Activated CD4-positive, alpha-beta T cell treated with anti-CD3 and anti-CD28 coated beads, Interleukin-2, amount 50 U/mL, for 24 hours (primary cell): ENCODE measurements at places on chromosomes 3 and 15.

DNA sequence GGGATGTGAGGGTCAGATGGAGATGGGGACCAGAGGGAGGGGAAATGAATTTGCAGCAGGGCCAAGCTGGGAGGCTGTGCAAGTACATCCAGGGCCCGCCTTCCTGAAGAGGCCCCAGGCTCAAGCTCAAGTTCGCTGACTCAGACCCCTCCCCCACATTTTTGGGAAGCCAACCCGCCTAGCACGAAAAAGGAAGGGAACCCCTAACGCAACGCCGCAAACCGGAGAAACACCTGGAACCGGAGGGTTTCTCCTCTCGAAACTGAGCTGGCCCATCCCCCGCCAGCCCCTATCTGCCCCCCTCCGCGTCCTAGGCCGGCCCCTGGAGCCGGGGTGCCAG lies 624 bp downstream of the AP3B2 start:
- no peak for DNase-seq

GRCh38 chr3:157073810-157074209 lies 86.1 kb downstream of the CCNL1 start:
- no peak for DNase-seq

- DNase-seq: no peak
These were observed 539.1 kb downstream of the MFSD1 start for GRCh38 chr3:159340877-159341500.

DNA sequence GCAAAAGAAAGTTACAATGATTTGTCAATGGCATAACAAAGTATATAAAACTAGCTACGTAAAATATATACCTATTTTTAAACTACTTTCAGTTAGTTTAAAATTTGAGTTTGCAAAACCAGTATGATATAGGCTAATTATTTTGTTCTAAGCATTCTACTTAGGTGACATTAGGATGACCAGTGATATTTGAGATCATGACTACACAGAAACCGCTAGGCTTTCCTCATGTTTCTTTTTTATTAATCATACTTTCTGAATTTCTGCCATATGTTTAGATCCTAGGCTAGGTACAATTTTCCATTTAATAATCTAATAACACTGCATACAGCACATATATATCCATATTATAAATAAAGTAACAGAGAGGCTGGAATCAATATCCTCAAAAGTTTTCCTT lies 52.4 kb upstream of the XRN1 start:
- DNase-seq: no peak

- no peak for DNase-seq
These were observed 70.2 kb upstream of the ST3GAL6 start for GRCh38 chr3:98692787-98693473.

GRCh38 chr15:91860498-91860897 lies 7.0 kb downstream of the SLCO3A1 start:
- DNase-seq: no peak

DNA sequence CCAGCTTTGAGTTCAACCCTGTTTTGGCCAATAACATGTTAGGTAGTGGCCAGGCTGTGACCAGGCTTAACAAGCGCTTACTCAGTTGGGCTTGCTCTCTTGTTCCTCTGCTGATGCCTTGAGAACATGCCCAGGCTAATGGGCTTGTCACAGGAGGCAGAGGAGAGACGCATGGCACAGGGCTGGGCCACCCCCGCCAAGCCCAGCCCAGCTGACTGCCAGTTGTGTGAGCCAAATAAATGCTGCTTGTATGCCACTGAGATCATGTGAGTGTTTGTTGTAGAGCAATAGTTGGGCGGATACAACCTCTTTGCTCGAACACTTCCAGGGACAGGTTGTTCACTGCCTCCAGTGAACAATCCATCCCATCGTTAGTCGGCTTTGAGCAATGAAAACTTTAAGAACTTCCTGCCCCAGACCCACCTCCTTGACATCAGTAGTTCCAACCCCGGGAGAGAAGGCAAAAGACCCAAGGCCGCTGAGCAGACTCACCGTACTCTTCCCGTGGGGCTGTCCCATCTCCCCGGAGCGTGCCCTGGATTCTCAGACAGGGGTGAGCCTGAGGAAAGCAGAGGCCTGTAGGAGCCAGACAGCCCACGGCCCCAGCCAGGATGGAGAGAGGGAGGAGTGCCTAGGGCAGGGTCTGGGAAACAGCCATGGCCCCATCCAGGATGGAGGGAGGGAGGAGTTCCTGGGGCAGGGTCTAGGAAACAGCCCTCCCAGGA lies 4.1 kb downstream of the PLA2G4F start:
- DNase-seq: no peak

DNA sequence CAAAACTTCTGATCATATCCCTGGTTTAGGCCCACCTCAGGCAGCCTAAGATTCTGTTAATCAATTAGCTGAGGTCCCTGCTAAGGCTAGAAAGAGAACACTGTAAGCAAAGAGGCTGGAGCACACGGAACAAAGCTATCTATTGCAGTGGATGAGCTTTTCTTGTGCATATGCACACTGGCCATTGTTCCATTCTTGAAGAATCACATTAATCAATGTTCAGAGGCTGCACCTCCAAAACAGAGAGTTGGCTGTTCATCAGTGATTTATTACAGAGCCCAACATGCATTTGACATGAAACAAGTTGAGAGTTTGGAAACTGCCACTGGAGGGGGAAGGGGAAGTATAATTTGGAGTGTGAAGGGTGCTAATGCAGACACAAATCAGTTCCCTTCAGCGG lies 873.0 kb downstream of the ROBO1 start:
- DNase-seq: no peak

GRCh38 chr3:105965384-105965783 lies 96.6 kb upstream of the CBLB start:
- DNase-seq: no peak

- no peak for DNase-seq
These were observed 44.9 kb upstream of the PARP14 start for GRCh38 chr3:122635789-122636188.

- no peak for DNase-seq
These were observed 121.4 kb upstream of the MB21D2 start for GRCh38 chr3:193039058-193039457.

DNA sequence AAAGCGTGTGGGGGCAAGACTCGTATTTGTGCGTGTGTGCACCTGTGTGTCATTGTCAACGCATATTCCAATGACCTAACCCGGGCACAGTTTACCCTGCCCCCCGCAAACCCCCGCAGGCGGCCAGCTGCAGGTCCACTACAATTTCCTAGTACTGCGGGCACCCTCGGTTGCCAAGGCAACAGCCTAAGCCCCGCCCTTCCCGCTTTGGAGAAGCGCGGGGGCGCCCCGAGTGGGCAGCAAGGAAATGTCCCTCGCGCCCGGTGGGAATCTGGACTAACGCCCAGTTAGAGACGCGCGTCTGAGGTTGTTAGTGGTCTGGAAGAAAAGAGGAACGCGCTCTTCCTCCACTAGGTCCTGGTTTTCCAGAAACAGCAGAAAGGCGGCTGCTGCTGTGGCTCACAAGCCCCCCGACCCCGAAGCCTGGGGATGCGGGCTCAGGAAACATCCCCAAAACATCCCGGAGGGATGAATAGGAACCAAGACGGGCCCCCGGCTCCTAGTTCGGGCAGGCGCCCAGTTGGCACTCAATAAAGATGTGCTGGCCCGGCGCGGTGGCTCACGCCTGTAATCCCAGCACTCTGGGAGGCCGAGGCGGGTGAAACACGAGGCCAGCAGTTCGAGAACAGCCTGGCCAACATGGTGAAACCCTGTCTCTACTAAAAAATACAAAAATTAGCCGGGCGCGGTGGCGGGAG lies 1.1 kb downstream of the ABHD14A start:
- no peak for DNase-seq

DNA sequence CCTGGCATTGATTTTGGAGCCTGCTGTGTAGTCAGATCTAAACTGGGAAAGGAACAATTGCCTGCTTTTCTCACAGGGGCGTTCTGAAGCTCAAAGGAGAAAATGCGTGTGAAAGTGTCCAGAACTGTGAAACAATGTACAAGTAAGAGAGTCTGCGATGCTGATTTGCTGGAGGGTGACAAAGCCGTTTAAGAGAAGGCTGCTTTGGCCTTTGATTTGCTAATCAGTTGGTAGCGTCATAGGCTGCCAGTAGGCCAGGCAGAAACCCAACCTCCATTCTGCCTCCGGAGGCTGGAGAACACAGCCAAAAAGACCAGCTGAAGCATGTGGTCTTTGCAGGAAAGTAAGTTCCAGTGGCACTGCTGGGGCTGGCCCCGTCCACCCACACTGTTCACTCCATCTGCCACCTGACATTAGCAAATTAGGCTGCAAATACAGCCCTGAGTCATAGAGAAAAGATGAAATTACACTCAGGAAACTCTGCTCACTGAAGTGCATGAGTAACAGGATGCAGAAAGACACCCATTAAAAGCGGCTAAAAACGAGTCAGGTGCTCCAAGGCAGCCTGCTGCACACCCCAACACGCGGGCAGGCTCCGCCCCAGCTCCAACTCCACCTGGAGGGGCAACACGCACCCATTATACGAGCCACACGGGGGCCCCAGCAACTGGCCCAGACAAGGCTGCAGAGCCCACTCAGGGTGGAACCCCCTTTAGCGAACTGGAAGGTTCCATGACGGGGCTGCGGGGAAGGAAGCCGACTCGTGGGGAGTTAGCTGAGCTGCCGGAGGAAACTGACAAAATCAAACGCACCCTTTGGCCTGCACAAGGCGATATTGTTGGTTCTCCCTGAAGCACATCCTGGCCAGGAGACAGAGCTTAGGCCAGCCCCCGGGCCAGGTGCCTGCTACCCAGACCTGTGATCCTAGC lies 31.6 kb downstream of the ZDHHC19 start:
- DNase-seq: peak; percentile 68

- no peak for DNase-seq
These were observed 27.7 kb upstream of the PCOLCE2 start for GRCh38 chr3:142916605-142917004.

- DNase-seq: no peak
These were observed 18.3 kb upstream of the PKM start for GRCh38 chr15:72249142-72249810.

DNA sequence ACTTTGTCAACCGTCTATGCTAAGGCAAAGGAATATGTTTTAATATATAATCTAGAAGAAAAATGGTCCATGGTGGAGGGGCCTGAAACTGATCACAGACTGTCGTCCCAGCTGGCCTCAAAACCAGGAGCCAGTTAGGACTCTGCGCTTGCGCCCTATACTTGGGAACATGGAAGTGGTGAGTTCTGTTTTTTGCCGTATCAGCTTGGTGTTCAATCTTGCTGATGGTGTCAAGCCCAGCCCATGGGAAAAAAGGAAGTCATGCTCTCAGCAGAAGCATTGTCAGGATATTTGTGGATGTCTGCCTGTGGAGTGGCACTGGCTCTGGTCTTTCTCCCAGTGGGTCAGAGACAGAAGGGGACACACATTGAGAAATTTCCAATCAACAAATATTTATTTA lies 342.0 kb upstream of the CTDSPL start:
- DNase-seq: no peak

DNA sequence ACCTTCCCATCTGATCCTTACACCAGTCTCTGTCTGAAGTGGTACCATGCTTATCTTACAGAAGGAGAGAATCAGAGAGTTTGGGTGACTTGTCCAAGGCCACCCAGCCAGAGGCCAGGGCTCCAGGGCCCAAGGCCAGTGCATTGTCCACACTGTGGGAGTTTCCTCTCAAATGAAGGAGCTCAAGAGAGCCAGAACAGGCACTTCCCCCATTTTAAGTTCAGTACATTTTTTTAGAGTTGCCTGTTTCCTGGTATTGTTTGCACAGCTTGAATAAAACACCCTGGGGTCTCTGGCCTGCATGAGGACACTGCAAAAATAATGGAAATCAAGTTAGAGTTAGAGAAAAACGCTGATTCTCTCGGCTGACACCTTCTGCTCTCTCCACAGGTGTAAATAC lies 284.0 kb downstream of the SQOR start:
- no peak for DNase-seq

- DNase-seq: no peak
These were observed 1042.9 kb downstream of the ROBO1 start for GRCh38 chr3:78724859-78725258.

GRCh38 chr15:64035525-64035924 lies 10.8 kb downstream of the DAPK2 start:
- no peak for DNase-seq

DNA sequence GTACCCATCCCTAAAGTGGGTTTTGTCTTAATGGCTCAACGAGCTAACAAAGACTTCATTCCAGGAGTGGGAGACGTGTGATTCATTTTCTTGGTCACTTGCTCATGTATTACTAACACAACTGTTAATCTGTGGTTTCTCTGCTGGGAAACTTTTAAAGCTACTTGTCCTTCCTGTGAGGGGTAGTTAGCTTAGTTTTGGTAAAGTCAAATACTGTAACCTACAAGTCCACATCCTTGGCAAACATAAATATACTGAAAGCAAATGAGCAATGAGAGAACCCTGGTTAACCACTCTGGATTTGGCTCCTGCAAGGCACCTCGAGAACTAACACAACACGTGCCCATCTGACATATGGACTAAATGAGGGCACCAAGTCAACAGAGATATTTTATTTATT lies 19.9 kb downstream of the NOX5 start:
- DNase-seq: no peak

GRCh38 chr15:99412082-99412481 lies 153.7 kb upstream of the MEF2A start:
- DNase-seq: no peak

GRCh38 chr3:86654806-86655460 lies 336.0 kb downstream of the VGLL3 start:
- DNase-seq: no peak

GRCh38 chr3:23810343-23811184 lies 4.8 kb downstream of the UBE2E1 start:
- peak; percentile 44 for DNase-seq

- no peak for DNase-seq
These were observed 36.8 kb upstream of the TRH start for GRCh38 chr3:129937717-129938116.

GRCh38 chr15:82047453-82048400 lies 1.9 kb upstream of the MEX3B start:
- DNase-seq: no peak

GRCh38 chr15:90471769-90472168 lies 58.0 kb upstream of the CRTC3 start:
- no peak for DNase-seq
